ENCODE measurements at places on chromosomes 12 and 14.

DNA sequence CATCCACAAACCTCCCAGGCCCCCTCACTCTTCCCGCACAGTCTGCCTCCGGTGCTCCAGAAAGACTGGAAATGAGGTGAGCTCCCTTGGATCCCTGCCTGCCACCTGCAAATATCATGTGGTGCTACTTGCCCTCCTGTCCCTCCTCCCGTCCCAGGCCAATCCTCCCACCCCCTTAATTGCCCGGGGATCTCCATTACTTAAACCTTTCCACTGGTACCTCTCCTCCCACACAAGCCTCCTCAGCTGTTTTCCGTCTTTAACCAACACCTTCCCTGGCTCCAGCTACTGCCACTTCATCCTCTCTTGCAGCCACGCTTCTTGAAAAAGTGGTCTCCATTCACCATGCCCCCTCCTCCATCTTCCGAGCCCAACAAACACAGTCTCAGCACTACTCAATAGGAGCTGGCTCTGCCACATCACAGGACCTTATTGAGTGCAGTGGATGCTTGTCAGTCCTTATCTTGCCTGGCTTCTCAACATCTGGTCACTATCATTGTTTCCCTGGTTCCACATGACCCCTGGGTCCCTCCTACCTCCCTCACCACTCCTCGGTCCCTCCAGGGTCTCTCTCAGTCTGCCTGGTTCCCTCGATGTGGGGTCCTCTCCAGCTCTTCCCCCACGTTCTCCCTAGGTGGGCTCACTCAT lies 11.5 kb downstream of the FAIM2 start:
- no peak for DNase-seq

- no peak for DNase-seq
These were observed 1041.8 kb downstream of the VRK1 start for GRCh38 chr14:97838986-97839385.

GRCh38 chr14:91416744-91417119 lies 888 bp downstream of the CCDC88C start:
- DNase-seq = no peak

DNA sequence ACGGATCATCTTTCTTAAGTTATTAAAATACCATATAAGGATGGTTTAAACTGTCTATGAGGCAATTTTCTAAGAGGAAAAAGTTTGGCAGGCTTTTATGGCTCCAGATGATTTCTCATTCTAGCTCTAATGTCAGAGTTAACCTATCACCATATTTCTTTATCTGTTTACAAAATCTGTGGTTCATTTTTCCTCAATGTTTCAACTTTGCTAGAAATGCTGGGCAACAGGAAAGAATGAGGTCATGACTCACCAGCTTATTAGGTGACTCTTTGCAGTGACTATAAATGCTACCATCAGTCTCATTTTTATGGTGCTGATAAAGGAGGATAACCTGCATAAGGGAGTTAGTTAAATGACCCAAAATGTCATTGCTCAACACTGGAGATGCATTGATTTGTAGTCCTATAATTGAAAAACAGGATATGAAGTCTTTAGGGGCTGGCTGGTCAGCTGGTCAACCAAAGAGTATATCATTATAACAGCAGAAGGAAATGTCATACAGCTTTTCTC lies 45.3 kb upstream of the RAP1B start:
- DNase-seq = peak; percentile 85

DNA sequence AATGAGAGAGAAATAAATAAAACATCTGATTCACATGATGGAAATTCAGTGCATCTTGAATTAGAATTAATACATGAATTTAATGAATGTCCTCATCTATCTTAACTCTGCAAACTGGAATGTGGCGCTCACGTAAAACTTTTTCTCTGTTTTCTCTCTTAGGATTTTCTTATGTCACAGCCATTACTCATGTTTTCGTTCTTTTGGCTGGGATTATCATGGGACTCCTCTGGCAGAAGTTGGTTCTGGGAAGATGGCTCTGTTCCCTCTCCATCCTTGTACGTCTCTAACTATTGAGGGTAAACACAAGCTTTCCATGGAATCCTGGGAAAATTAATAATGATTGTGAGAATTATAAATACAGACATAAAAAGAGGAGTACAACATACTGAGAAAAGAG lies 5.0 kb downstream of the CLEC12B start:
- no peak for DNase-seq

DNA sequence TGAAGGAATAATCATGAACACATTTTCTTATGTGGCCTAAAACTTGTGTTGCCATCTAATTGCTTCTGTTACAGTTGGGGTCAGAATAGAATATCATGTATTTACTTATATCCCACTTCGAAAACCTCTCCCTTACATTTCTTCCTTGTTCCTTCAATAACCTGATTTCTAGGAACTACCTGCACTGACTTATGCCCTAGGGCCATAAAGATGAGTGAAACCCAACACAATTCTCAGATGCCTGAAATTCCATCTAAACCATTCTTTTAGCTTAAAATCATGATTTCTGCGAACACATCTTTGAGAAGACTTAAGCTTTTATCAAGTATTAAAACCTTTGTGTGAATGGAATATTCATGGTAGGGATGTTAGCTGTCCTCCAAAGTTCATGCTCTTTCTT lies 142.7 kb downstream of the SNAPC1 start:
- DNase-seq = no peak

- no peak for DNase-seq
These were observed 18.5 kb downstream of the COL2A1 start for GRCh38 chr12:47985596-47986290.

DNA sequence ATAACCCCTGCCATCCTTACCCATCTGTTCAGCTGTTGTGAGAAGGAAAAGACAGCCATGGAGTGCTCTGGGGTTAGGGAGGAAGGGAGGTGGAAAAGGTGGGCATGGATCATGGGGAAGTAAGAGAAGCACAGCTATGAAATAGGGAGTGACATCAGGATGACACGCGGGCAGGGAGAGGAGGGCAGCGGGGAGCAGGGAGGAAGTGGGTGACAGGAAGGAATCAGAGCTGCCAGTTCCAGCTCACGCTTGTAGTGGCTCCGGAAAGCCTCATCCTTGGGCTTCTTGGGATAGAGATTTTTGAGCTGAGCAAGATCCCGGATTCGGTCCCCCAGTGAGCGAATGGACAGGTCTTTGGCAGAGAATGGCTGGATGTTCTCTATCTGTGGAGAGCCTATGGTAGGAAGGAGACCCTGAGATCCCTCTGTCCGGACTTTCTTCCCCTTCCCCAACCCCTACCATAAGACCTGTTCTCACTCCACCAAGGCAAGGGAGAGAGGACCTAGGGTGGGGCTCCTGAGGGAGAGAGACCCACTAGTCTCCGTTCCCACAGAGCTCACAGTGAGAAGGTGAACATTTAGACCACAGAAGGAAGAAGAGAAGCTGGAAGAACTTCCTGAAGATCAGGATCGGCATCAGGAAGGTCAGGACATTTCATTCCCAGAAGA lies 10.3 kb downstream of the NAB2 start:
- DNase-seq = no peak

- DNase-seq = no peak
These were observed 180.9 kb downstream of the CALM1 start for GRCh38 chr14:90577661-90578282.

DNA sequence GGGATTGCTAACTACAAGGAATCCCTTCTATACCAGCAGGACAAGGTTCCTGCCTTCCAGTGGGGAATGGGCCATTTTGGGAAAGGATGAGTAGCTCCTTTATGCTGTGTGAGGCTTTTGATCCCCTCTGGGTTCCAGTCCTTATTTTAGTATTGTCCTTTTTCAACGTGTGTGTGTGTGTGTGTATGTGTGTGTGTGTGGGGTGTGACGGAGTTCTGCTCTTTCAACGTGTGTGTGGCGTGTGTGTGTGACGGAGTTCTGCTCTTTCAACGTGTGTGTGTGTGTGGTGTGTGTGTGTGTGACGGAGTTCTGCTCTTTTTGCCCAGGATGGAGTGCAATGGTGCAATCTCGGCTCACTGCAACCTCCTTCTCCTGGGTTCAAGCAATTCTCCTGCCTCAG lies 27.4 kb downstream of the RAB35 start:
- no peak for DNase-seq

GRCh38 chr14:93994919-93995682 lies 2.0 kb upstream of the CCDC197 start:
- DNase-seq = no peak

GRCh38 chr14:55121628-55122439 lies 7.2 kb upstream of the LGALS3 start:
- no peak for DNase-seq

DNA sequence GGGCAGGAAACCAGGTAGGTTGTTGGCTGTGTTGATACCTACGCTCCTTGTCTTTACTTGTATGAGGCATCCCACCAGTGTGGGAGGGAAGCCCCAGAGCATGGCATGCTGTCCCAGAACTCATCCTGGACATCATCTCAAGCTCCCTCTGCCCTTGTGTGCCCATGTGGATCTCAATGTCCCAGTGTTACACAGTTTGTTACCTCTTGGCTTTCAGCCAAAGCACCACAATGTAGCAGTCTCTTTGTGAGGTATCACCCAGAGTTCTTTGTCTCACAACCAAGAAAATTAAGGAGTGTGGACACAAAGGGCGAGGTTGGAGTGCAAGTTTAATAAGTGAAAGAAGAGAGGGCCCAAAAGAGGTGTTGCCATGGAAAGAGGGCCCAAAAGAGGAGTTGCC lies 43.1 kb upstream of the CDKN3 start:
- DNase-seq = no peak
